CD4-positive, alpha-beta T cell treated with Interleukin-10 for 1 hour (primary cell): ENCODE measurements at places on chromosomes 12 and 14.
A peak's percentile ranks its signal among the peaks of the same experiment; 100 is the strongest.

GRCh38 chr12:132429946-132430643 lies 59.9 kb upstream of the FBRSL1 start:
- DNase-seq: peak; percentile 67

DNA sequence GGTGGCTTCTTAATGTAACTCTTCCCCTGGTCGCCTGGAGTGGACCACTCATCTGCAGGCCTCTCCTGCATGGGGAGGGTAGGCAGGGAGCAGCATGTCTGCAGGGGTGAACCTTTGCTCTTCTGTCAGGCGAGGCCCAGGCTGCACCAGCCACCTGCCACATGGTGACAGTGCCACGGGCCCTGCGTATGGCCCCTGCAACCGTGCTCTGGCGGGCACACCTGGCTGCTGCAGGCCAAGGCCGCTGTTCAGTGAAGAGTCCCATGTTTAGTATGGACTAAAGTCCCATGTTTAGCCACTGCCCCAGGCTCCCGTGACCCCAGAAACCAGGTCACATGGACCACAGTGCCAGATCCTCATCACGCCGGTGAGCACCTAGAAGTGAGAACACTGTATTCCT lies 187.0 kb downstream of the ADGRD1 start:
- DNase-seq: no peak

DNA sequence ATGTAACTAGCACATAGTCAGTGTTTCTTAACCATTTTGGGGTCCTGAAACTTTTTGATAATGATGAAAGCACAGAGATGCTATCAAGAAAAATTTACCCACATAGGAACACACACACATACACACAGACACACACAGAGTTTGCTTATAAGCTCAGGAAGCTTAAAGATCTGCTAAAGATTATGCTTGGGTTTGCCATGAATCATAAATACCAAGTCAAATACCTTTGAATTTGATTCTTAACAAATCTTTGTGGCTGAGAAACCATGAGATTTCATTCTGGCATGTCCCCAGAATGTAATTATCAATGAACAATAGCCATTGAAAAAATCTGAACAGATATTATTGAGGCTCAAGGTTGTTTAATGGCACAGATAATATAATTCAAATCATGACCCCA lies 89.2 kb downstream of the NTS start:
- DNase-seq: no peak

DNA sequence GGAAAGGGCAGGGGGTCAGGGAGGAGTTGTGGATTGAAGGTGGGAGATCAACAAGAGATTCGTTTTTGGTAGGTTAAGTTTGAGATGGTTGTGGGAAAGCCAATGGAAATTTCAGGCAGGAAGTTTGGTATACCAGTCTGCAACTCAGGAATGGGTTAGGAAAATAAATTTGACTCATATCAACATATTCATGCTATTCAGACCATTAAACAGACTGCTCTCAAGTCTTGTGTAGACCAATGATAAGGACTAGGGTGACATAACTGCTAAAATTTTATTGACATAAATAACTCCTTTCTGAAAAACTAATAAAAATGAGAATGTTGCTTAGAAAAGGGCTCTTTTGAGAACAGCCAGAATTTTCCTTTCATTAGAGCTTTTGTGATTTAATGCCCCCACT lies 60.0 kb downstream of the PLEKHA5 start:
- no peak for DNase-seq

DNA sequence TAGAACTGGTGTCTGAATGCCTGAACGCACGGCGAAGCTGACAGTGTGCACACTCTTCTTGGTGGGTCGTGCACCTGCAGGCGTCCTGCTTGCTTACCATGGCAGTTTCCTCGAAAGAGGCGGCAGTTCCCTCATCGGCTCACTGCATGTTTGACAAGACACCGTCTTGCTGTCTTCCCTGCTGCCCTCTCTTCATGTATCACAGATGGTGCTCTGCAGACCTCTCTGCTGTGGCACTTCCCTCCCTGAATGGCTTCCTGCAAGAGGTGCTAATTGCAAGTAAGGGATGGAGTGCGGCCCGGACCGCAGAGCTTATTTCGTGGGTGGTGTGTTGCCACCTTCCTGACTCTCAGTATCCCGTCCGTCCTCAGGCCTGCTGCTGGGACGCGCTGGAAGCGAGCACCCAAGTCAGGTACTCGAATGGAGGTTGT lies 156.7 kb upstream of the RTL1 start:
- no peak for DNase-seq

GRCh38 chr14:53526200-53526599 lies 373.1 kb upstream of the DDHD1 start:
- DNase-seq: no peak

DNA sequence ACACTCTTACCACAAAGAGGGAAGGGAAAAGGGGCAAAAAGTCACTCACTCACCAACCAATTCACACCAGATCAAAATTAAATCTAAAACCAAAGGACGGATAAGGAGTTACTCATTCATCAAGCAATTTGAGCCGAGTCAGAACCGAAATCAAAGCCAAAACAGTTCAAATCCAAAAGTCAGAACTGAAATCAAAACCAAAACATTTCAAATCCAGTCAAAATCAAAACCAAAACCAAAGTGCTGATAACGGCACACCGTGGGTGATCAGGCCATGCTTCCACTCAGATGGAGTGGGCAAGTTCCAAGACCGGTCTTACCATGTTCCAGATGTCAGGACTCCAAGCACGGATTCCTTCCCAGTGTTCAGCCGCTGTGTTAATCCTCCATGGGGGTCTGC lies 139.5 kb downstream of the SLC38A6 start:
- DNase-seq: no peak
